ENCODE measurements at places on chromosomes 7 and 10. TPM values are rescaled to one million over a fixed set of nuclear protein-coding genes. Genes with fewer than 3 reads are reported as not detected.

DNA sequence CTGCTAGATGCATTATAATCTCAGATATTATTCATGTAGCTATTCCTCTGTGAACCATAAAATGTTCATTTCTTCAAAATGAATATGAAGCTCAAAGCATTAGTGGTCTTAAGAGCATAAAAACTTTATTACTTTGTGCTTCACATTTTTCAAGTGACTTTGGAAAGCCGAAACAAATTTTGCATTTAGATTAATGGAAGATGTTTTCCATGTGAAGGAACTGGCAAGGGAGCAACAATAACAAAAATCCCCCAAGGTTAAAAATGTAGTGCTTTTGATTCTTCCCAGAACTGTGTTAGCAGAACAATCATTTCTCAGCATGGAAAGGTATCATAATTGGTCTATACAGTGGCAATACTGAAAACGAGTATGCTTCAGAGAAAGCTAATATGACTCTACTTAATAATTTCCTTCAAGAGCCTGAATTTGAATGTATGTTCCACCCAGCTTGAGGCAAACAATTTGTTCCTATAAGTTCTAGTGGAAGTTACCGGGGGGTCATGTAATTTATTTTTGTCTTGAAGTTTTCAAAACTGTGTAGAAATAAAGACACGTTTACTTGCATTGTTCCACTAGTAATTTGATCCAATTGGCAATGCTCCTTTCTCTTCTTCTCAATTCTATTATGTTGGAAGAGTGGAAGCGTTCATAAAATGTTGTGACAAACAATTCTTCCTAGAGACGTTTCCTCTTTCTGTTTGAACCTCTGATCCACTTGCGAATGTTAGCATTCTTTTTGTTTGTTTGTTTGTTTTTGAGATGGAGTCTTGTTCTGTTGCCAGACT, 665.4 kb downstream of the AUTS2 start:
- no peaks in the 10 kb centered on the region for H3K27me3 ChIP-seq
- no peak for DNase-seq
- peaks cover 2% of the 10 kb centered on the region for H3K4me1 ChIP-seq
- H3K27ac ChIP-seq: no peak overlapping the region
- H3K4me3 ChIP-seq: no peak overlapping the region

DNA sequence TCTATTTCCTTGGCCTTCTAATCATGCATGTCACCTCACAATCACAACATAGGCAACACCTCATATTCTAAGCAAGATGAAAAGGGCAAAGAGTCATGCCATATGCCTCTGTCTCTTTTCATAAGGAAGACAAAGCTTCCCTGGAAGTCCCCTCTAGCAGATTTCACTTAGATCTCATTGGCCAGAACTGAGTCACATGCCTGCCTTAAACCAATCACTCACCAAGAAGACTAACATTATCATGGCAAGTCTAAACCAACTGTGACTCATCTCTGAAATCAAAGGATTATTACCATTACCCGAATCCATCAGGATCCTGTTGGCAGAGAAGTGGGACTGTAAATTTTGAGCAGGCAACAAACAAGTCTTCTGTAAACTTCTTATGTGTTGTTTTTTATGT, 27.8 kb downstream of the CAV1 start:
- no peak for DNase-seq
- H3K4me1 ChIP-seq: no peaks in the 10 kb centered on the region
- H3K36me3 ChIP-seq: no peaks in the 10 kb centered on the region
- H3K4me3 ChIP-seq: no peak overlapping the region
- no peak overlapping the region for H3K27ac ChIP-seq
- H3K27me3 ChIP-seq: peaks cover under 1% of the 10 kb centered on the region

DNA sequence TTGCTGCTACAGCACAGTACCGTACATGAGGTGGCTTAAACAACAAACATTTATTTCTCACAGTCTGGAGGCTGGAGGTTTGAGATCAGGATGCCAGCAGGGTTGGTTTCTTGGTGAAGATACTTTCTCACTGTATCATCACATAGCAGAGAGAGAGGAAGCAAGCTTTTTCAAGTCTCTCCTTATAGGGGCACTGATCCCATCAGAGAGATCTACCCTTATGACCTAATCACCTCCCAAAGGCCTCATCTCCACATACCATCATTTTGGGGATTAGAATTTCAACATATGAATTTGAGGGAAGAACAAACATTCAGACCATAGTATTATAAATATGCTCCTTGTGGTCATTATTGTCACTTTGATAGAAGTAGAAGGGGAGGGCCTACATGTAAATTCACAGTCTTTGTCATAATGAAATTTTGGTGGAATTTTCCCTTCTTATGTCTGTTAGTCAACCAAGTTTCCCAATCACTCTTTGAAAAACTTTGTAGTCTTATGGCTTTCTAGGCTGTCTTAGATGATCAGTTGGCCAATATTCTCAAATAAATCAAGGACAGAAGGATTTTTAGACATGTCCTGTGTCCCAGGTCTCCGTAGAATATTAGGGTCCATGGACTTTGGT, 606.2 kb downstream of the LRMDA start:
- peaks cover 36% of the 10 kb centered on the region for H3K4me1 ChIP-seq
- no peak overlapping the region for H3K4me3 ChIP-seq
- H3K27ac ChIP-seq: no peak overlapping the region

- H3K36me3 ChIP-seq: peaks cover 3% of the 10 kb centered on the region
- H3K27ac ChIP-seq: no peak overlapping the region
- peaks cover 36% of the 10 kb centered on the region for H3K4me1 ChIP-seq
- H3K27me3 ChIP-seq: peaks cover 6% of the 10 kb centered on the region
- no peak for DNase-seq
These were observed 20.4 kb downstream of the CCNY start for GRCh38 chr10:35356725-35357092.

GRCh38 chr10:47413531-47414226, 29.6 kb upstream of the ZNF488 start:
- H3K4me1 ChIP-seq: no peaks in the 10 kb centered on the region
- H3K4me3 ChIP-seq: no peak overlapping the region
- peaks cover 8% of the 10 kb centered on the region for H3K27me3 ChIP-seq
- H3K27ac ChIP-seq: no peak overlapping the region
- H3K36me3 ChIP-seq: no peaks in the 10 kb centered on the region

DNA sequence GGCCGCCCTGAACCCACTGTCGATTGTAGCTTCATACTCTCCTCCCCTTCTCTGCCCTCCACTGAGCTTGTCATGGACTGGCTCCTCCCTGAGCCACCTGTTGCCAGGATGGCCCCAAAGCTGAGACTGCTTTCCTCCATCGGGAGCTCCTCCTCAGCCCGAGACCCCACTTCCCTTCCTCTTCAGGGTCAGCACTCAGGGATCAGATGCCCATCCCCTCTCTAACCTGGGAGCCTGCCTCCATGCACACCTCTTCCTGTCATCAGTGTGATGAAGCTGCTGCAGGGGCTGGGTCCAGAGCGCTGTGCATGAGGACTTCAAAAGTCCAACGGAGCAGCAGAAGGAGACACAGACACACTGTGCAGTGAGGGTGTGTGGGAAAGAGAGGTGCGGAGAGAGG, 201.1 kb downstream of the WDR37 start:
- peaks cover 9% of the 10 kb centered on the region for H3K36me3 ChIP-seq
- H3K27ac ChIP-seq: no peak overlapping the region
- DNase-seq: no peak
- H3K4me1 ChIP-seq: peaks cover 35% of the 10 kb centered on the region
- no peak overlapping the region for H3K4me3 ChIP-seq
- H3K27me3 ChIP-seq: peaks cover 8% of the 10 kb centered on the region

DNA sequence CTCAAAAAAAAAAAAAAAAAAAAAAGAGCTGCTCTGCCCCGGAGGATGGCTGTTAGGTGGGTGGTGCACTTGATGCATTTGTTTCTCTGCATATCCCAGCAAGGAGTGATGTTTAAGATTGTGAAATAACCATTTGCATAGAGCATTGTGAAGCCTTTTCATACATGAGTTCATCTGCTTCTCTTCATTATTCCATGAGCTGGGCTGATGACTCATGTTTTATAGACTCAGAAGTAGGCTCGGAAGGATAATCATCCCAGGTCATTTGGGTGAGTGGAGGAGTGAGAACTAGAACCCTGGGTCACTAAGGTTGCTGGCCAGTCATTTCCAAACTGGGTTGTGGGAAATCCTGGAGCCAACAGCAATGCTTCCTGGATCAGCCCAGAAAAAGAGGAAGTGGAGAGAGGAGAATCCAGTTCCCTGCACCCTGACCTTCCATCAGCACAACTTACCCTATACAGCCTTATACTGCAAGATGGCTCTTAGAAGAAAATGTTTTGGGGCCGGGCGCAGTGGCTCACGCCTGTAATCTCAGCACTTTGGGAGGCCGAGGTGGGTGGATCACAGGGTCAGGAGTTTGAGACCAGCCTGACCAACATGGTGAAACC, 45.3 kb downstream of the TACC2 start:
- peaks cover 2% of the 10 kb centered on the region for H3K27me3 ChIP-seq
- H3K27ac ChIP-seq: no peak overlapping the region
- no peaks in the 10 kb centered on the region for H3K4me1 ChIP-seq
- no peak for DNase-seq

DNA sequence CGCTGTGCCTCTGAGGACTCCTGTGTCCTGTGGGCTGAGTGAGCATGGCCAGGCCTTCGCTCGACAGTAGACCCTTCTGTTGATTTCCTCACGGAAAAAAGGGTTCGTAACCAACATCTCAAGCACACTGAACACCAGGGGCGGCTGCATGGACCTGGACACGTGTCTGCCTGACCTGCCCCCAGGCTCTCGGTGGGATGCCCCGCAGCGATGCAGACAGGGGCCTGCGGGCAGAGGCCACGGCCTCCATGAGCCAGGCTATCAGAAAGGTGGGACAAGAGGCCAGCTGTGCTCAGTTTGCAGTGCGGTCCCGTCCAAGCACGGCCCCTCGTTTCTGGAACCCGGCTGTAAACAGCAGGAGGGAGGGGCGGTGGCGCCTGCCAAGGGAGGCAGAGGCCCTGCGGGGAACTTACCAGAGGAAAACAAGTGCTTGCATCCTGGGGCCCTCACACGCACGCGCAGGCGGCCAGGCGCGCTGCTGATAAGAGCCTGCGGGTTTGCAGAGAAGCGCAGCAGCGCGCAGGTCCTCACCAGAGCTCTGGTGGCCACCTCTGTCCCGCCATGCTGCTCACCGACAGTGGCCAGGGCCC, 10.6 kb downstream of the GPR146 start:
- peaks cover 41% of the 10 kb centered on the region for H3K4me1 ChIP-seq
- H3K4me3 ChIP-seq: no peak overlapping the region
- no peak overlapping the region for H3K27ac ChIP-seq
- no peak for DNase-seq
- H3K36me3 ChIP-seq: peaks cover 11% of the 10 kb centered on the region

DNA sequence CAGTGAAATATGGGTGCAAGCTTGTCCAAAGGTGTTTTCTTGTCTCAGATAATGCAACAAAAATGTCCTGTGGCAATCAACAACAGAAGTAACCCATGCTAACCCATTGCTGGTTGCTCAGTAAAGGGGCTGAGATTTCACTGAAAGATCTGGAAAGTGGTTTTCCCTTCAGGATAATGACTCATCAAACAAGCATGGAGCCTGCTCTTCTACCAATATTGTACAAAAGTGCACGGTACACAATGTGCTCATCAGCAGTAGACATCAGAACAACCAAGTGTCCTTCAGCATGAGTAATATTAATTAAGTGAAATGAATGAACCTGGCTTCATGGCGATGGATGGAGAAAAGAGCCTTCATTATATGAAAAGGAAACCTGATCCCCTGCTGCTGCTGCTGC, 287.1 kb upstream of the NEBL start:
- no peaks in the 10 kb centered on the region for H3K36me3 ChIP-seq
- no peak overlapping the region for H3K4me3 ChIP-seq
- DNase-seq: no peak
- H3K4me1 ChIP-seq: no peaks in the 10 kb centered on the region
- H3K27me3 ChIP-seq: peaks cover 2% of the 10 kb centered on the region
- H3K27ac ChIP-seq: no peak overlapping the region

- H3K36me3 ChIP-seq: no peaks in the 10 kb centered on the region
- H3K4me3 ChIP-seq: no peak overlapping the region
- no peaks in the 10 kb centered on the region for H3K27me3 ChIP-seq
- no peak overlapping the region for H3K27ac ChIP-seq
These were observed 61.7 kb downstream of the FAM107B start for GRCh38 chr10:14712991-14713424.

- peaks cover 7% of the 10 kb centered on the region for H3K27me3 ChIP-seq
- DNase-seq: no peak
- H3K36me3 ChIP-seq: peaks cover 3% of the 10 kb centered on the region
- peaks cover 7% of the 10 kb centered on the region for H3K4me1 ChIP-seq
- peak overlapping the region; percentile 80 for H3K27ac ChIP-seq
- peak overlapping the region; percentile 98 for H3K4me3 ChIP-seq
These were observed 846 bp downstream of the ANKRD26 start for GRCh38 chr10:27099448-27099847.

DNA sequence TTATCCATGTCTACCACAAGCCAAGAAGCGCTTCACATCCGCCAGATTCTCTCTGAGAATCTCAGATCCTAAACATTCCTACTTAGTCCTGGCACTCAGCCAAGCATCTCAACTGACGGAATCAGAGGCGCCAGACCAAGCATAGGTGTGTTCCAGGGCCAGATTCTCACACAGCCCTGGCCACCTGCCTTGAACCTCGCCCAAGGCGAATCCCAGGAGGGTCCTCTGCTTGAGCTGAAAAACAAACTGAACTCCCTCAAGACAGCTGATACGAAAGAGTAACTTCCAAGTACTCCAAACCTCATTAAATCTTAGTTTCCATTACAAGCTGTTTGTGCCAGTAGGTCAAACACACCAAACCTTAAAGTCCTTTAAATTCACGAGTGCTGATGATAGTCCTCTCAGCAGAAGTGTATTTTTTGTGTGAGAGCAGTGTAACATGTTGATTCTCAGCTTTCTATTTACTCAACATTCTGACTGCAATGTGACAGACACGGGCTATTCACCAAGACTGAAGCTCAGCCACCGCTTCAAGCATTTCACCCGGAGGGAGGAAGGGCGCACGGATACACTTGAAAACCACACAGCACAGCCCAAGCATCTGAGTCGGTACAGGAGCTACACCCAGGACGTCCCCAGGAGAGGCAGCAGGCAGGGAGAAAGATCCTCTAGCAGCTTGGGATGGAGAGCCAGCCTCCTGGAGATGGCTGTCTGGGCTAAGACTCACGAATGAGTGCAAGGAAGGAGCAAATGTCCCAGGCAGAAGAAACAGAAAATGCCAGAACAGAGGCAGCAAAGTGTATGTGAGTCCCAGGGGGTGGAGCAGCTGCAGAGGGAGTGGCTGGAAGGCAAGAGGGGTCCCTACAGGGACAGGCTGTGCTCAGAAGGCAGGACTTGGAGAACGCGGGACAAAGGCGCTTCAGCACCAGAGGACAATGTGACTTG, 6.0 kb downstream of the PARD3 start:
- H3K4me3 ChIP-seq: no peak overlapping the region
- peaks cover 13% of the 10 kb centered on the region for H3K27me3 ChIP-seq
- H3K36me3 ChIP-seq: no peaks in the 10 kb centered on the region
- no peak overlapping the region for H3K27ac ChIP-seq

FFAR4 gene
- total RNA-seq: not detected

HABP2 gene
- not detected for total RNA-seq

LRRC4 gene
- total RNA-seq: 297 TPM

PHYHIPL gene
- total RNA-seq: 0.69 TPM

TMEM229A gene
- 0.26 TPM for total RNA-seq

HMX2 gene
- total RNA-seq: not detected

BRAF gene
- total RNA-seq: 28.4 TPM

TRPV5 gene
- not detected for total RNA-seq

EIF5AL1 gene
- total RNA-seq: 0.59 TPM

CALHM1 gene
- not detected for total RNA-seq

GIMAP8 gene
- 143 TPM for total RNA-seq

All from endothelial cell (in vitro differentiated cells).